ENCODE measurements at places on chromosomes 3 and 15.
A peak's percentile ranks its signal among the peaks of the same experiment; 100 is the strongest.

- peak; percentile 56 for DNase-seq
Observed at GRCh38 chr15:71800835-71801745, 9.3 kb upstream of the NR2E3 start.

- no peak for DNase-seq
Observed at GRCh38 chr3:134232151-134232550, 18.5 kb downstream of the RYK start.

DNA sequence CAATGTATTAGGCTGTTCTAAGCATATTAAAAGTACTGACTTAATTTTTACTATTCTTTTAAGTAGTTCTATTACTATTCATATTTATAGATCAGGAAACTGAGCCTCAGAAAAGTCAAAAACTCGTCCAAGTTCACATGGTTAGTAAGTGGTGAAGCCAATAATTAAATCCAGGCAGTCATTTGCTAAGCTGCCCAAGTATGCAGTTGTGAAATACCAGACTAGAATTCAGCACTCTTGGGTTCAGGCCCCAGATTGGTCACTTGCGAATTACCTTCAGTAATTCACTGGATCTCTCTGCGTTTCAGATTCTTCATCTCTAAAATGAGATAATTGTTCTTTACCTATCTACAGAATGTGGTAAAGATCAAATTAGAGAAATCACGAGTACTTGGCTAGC lies 161.9 kb upstream of the CADPS start:
- no peak for DNase-seq

DNA sequence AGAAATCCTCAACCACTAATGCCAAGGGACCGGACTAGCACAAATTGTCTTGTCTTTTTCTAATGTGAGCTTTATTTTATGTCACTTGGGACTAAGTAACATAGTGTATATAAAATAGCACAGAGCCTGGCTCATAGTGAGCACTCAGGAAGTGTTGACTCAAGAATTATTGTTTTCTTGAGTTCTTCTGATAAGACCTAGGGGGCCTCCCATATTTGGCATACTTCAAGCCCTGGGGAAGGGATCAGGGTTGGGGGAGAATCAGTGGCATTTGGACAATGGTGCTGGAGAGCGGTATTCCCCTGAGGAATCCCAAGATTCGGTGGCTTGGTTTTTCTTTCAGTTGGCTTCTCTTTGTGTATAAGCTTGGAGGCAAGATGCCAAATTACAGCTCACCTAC lies 19.4 kb downstream of the ZNF80 start:
- no peak for DNase-seq

DNA sequence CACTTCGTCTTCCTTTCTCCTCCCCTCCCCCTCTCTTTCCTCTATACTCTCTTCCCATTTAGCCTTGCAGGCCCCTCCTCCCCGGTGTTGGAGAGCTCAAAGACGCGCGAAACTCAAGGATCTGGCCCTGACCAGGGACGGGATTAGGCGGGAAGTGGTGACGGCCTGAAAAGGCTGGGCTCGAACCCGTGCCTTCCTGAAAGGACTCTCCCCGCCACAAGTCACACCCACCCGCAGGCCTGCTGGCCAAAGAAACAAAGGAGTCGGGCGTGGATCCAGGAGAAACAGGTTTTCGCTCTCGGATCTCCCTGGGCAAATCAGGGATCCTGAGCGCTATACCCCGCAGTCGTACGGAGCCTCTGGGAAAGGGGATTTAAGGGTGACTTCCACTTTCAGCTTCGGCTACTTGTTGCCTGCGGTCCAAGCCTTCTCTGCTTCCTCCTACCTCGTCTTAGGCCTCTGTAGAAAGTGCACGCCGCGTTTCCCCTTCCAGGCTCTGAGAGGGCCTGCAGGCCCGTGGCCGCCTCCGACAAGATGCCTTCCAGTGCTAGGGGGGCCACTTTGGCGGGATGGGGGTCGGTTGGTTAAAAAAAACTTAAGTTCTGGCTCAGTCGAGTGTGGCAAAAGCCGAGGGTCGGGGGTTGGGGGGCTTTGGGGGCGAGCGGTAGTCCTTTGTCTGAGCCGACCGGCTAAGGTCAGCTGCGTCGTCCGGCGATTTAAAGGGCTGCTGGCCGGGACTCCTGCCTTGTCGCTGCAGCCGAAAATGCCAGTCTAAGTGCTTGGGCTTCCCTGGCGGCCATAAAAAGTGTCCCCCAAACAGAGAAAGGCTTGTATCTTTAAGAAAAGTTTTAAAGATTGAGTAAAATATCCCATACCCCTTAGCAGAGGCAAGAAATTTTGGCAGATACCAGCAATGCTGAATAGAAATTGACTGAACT lies 8.2 kb downstream of the ZIC4 start:
- no peak for DNase-seq

GRCh38 chr3:178856804-178857203 lies 214.8 kb downstream of the ZMAT3 start:
- no peak for DNase-seq

- DNase-seq: no peak
Observed at GRCh38 chr15:40106203-40107161, 2.2 kb downstream of the BMF start.

DNA sequence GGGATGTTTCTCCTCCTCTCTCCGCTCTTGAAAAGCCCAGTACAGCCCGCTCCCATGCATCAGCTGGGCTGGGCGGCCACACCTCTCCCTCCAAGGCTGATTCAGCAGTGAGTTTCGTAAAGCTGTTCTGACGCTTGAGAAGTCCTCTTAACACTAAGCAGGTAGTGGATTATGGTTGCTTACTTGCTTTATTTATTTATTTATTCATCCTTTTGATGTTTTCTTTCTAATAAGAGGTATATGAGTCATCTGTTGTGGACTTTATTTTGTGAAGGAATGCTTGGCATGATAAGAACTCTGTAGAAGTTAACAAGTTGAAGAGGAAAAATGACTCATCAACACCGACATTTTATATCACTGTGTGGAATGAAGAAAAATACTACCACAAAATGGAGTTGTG lies 285.0 kb downstream of the SQOR start:
- no peak for DNase-seq

GRCh38 chr3:4656059-4656458 lies 162.9 kb downstream of the ITPR1 start:
- DNase-seq: peak; percentile 59

- no peak for DNase-seq
Observed at GRCh38 chr15:100869151-100869999, 10.3 kb upstream of the ALDH1A3 start.

DNA sequence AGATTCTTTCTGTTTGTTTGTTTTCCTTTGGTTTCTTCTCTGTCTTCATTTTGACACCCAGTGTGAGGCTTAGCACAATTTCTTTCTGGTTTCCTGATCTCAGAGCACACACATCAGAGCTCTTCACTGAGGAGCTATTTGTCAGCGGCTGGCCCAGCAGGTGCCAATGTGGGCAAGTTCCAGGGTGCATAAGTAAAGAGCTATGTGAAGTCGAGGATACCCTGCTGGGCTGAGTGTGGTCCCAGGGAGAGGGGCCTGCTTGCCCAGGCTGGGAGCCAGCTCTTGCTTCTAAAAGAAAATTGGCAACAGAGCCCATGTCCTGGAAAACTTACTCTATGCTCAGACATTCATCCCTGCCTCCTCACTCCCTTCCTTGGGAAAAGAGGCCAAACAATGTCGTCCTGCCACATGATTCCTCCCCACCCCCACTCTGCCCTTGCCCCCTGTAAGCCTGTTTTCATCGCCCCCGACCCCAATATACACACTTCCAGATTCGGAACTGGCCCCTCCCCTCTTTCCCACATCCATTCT lies 101.2 kb downstream of the ST8SIA2 start:
- no peak for DNase-seq

DNA sequence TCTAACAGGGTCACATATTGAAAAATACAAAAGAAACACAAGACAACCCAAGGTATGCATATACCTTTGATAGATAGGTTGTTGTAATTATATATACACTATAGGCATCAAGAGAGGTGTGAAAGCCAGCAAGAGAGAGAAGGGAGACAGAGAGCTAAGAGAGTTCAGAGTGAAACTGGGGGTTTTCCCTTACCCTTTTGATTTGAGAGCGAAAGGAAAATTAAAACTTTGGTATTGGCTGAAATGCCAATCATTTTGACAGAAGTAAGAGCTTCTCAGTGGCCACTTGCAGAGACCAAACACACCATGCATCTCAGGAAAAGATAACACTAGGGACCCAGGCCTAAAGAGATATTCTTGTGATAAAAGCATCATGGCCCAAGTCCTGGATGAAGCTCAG lies 183.6 kb downstream of the SHOX2 start:
- no peak for DNase-seq

GRCh38 chr3:154729741-154730140 lies 299.8 kb upstream of the GPR149 start:
- no peak for DNase-seq
